ENCODE measurements at places on chromosomes 6 and 20.
A peak's percentile ranks its signal among the peaks of the same experiment; 100 is the strongest.

- peak; percentile 83 for DNase-seq
Observed at GRCh38 chr20:346640-347316, at the start of gene NRSN2. Gene NRSN2 (plus strand): TSS chr20:347111. CDS start chr20:349644, 2,533 bp downstream.

GRCh38 chr6:156602066-156602385 lies 175.2 kb upstream of the ARID1B start:
- DNase-seq: no peak

GRCh38 chr6:150573041-150573681 lies 26.5 kb upstream of the PLEKHG1 start:
- no peak for DNase-seq

- peak; percentile 84 for DNase-seq
Observed at GRCh38 chr6:159594750-159595117, 98.3 kb downstream of the SOD2 start.

GRCh38 chr6:34073540-34073939 lies 72.3 kb downstream of the GRM4 start:
- DNase-seq: no peak
